Effector CD8-positive, alpha-beta T cell (primary cell): ENCODE measurements at places on chromosomes 7 and 10.

DNA sequence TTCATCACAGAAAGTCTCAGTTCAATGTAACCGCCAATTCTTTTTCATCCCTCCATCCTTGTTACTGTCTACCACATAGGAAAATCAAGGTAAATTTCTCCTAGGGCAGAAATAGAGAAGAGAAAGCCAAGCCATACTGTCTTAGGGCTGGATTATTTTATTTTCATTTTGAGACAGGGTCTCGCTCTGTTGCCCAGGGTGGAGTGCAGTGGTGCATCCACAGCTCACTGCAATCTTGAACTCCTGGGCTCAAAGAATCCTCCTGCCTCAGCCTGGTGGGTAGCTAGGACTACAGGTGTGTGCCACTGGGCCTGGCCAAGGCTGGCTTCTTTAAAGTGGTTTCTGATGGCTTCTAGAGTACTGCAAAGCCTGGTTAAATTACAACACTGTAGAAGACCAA, 181.7 kb downstream of the SRPK2 start:
- DNase-seq: no peak

DNA sequence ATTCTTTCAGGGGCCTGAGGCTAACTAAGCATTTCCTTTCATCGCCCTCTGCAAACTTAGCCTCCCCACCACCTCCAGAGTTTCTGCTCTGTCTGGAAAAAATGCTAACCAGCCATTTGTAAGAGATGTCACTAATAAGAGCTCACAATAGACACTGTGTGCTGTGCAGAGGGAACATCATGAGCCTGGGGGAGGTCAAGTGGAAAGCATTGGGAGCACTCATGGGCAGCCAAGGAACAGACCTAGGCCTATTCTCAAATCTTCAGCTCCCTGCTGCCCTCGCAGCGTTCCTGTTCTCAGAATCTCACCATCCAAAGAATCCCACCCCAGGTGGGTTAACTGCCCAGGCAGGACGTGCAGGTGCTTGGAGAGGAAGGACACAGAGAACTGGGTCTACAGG, 27.1 kb upstream of the GPAM start:
- no peak for DNase-seq

DNA sequence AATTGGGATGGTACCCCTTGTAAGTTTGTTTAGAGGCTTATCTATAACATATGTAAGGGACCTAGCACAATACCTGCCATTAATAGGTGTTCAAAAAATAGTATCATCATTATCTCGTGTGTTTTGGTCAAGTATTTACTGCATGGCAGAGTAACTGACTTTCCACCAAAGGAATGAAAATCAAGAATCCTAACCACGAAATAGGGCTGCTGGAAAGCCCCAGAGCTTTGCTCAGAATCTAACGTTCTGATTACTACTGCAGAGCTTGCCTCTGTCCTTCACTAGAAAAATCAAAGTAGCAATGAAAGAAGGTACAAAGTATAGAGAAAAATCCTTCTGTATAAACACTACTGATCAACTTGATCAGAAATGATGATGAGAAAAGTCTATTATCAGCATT, 34.9 kb downstream of the DCLRE1C start:
- DNase-seq: no peak

- no peak for DNase-seq
Measured at GRCh38 chr7:21947946-21948345, 2.2 kb upstream of the CDCA7L start.

GRCh38 chr10:17605936-17606335, 11.2 kb downstream of the HACD1 start:
- DNase-seq: no peak

DNA sequence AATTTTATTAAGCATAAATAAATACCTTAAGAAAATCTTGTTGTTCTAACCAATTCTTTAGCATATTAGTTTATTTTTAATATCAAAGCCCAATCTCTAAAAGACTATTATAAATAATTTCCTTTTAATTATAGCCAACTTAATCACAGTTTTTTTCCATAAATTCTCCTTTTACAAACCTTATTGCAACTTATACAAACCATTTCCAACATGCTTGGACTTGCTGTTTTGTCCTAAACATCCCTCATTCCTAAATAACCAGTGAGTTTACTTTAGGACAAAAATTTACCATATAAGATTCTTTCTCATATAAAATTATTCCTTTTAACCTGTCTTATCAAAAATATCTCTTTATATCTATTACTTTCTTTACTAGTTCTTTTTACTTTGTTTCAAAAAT, 25.2 kb upstream of the LSM8 start:
- DNase-seq: no peak

GRCh38 chr10:124707551-124707950, 36.6 kb downstream of the FAM53B start:
- no peak for DNase-seq

GRCh38 chr10:126432507-126432906, 44.2 kb upstream of the ADAM12 start:
- DNase-seq: no peak

DNA sequence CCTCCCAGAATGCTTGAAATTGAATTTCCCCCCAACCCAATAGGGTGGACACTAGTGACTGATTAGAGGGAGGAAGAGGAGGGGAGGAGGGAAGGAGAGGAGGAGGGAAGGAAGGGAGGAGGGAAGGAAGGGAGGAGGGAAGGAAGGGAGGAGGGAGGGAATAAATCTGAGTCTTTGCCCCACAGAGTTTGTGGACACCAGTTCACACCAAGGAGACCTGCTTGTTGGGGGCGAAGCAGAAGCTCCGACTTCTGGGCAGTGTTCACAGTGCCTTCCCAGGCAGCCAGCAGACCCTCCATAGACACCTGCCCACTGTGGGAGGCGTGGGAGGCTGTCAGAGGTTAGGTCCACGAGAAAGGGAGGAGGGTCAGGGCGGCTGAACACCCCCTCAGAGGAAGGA, 44.8 kb downstream of the PRKAG2 start:
- DNase-seq: no peak

- DNase-seq: no peak
Measured at GRCh38 chr7:87797798-87798403, 78.3 kb downstream of the SLC25A40 start.

- DNase-seq: no peak
Measured at GRCh38 chr7:105649727-105650381, 68.6 kb upstream of the EFCAB10 start.

- DNase-seq: no peak
Measured at GRCh38 chr10:124619195-124619594, 125.0 kb downstream of the FAM53B start.
